ENCODE measurements at places on chromosomes 4 and X. TPM values are rescaled to one million over a fixed set of nuclear protein-coding genes. Genes with fewer than 3 reads are reported as not detected.

RS1 gene
- total RNA-seq = not detected

HELT gene
- total RNA-seq = not detected

RASSF6 gene
- total RNA-seq = not detected

ZCCHC13 gene
- not detected for total RNA-seq

ODAM gene
- not detected for total RNA-seq
